Mammary epithelial cell (primary cell): ENCODE measurements at places on chromosomes 16 and 17.

DNA sequence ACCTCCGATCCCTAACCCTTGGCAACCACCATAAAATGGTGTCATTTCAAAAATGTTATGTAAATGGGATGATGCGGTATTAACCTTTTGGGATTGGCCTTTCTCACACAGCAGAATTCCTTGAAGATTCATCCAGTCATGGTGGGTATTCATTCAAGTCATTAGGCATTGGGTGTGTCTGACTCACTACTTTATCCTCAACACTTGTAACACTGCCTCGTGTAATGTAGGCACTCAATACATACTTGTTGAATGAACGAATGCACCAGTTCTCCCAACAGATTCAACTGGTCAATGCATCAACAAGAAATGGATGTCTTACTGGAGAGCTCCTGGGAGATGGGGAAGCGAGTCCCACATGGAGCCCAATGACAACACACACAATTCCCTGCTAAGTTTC lies 21.8 kb upstream of the GAN start:
- DNase-seq: peak; percentile 49

GRCh38 chr16:71259086-71259485 lies 28.6 kb upstream of the HYDIN start:
- DNase-seq: no peak

DNA sequence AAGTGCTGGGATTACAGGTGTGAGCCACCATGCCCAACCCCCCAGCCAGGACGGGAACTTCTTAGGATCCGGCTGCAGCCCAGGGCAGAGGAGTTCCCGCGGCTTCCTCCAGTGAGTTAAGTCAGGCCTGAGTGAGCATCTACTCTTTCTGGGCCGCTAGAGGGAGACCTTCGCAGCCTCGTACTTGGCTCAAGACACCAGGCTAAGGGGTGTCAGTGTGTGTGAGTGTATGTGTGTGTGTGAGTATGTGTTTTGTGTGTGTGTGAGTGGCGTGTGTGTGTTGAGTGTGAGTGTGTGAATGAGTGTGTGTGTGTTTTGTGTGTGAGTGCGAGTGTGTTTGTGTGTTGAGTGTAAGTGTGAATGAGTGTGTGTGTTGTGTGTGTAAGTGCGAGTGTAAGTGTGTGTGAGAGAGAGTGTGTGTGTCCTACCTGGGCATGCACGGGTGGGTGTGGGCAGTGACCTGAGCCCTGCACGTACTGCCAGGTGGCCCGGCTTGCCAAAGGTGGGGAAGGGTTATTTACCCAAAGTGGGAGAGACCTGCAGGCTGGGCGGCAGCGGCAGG lies 58.5 kb downstream of the TMEM235 start:
- peak; percentile 80 for DNase-seq

DNA sequence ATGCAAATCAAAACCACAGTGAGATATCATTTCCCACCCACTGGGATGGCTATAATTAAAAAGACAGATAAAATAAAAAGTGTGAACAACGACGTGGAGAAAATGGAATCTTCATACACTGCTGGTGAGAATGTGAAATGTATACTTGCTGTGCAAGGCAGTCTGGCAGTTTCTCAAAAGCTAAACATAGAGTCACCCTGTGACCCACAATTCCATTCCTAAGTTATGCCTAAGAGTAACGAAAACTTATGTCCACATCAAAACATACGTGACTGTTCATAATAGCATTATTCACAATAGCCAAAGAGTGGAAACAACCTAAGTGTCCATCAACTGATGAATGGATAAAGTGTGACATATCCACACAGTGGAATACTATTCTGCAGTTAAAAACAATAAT lies 38.1 kb upstream of the VPS4A start:
- DNase-seq: no peak

GRCh38 chr17:58334661-58335060 lies 6.1 kb upstream of the TSPOAP1 start:
- DNase-seq: no peak

DNA sequence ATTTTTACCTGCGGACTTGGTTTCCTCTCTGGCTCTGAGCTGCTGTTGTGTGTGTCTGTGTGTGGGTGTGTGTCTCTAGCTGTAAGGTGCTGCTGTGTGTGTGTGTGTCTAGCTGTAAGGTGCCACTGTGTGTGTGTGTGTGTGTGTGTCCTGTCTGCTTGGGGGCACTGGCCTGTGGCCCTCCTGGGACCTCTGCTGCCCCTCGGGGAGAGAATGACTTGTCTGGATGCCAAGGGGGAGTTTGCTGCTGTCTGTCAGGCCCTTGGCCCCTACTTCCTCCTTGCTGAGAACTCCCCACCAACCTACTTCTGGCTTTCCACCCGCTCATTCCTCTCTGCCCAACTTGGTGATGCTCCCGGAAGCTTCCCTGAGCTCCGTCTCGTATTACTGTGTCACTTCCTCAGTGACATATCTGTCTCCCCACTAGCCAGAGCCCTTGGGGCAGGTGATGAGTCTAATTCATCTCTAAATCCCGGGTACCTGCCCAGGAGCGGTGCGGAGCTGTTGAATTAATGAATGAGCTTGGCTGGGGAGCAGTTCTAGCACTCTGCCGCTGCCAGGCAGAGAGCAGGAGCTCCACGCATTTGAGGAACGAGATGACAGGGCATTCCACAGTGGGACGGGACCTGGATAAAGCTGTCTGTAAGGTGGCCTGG lies 3.5 kb upstream of the LASP1NB start:
- DNase-seq: no peak

DNA sequence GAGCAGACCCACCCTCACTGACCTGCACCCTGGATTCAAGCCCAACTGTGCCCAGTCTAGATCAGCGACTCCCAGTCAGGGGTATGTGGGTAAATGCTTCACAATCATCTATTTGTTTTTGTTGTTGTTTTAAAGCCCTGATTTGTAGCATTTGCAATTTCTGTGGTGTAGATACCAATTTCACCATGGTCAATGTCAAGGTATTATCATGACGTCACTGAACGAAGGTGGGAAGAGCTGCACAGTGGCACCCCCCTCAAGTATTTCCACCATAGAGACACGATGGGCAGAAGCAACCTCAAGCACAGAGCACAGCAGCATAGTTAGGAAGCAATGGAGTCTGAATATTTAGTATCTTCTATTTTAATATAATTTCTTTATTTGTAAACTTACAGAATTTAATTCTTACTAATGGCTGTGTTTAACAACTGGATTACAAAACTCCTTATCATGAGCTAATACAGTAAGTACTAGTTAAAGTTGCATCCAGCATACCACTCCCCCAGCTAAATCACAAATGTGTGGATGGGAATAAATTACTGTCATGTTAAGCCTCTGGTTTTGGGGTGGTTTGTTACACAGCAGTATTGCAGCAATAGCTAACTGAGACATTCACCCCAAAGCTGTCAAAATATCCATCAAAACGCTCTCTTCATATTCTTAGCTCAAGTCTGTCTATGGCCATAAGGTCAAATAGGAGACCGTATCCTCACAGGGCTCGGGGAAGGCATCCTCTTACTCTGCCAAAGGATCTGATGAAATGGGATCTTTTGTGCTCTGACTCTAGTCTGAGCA lies 25.5 kb downstream of the ORC6 start:
- DNase-seq: no peak

- no peak for DNase-seq
Observed at GRCh38 chr17:42130310-42130936, 7.8 kb downstream of the HSPB9 start.

DNA sequence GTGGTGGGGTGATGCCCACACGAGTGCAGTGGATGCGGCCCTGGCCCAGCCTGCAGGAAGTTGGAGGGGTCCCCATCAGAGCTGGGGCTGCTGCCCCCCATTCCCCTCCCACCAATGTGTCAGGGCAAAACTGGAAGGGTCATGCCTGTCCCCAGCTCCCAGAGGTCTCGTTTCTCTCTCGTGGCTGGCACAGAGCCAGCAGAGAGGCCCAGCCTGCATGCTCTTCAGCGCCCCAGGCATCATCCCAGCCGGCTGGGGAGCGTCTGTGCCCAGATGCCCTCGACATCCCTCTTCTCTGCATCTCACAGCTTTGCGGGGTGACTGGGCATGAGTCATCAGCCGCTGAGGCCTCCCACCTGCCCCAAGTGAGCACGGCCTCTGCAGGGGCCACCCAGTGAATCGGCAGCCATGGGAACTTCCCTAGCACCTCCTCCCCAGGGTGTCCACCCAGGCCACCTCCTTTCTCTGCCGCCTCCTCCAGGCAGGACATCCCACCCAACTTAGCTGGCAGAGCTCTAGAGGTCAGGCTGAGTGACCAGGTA lies 9.8 kb upstream of the CSNK1D start:
- DNase-seq: peak; percentile 94

GRCh38 chr17:72125742-72126141 lies 4.9 kb downstream of the SOX9 start:
- DNase-seq: peak; percentile 55

- no peak for DNase-seq
Observed at GRCh38 chr16:8721336-8722024, 47.1 kb downstream of the ABAT start.

GRCh38 chr17:49518346-49519078 lies 23.4 kb downstream of the NGFR start:
- no peak for DNase-seq

GRCh38 chr16:47600376-47600775 lies 139.2 kb downstream of the PHKB start:
- DNase-seq: no peak

DNA sequence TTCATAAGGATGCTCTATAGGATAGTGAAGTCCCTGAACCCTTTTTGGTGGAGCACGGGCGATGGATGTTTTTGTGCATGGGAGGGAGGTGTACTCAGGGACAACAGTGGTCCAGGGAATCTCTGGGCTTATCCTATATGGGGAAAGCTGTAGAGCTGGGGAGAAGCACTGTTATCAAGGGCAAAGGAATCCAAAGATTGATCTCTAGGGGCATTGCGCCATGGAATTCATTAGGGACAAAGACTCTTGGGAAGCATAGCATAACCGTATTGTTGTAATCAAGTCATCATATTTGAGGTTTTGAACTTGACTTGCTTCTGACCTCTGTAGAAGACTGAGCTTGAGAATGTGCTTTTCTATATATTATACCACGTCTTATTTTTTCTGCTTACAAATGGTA lies 172.9 kb upstream of the ZFHX3 start:
- no peak for DNase-seq

DNA sequence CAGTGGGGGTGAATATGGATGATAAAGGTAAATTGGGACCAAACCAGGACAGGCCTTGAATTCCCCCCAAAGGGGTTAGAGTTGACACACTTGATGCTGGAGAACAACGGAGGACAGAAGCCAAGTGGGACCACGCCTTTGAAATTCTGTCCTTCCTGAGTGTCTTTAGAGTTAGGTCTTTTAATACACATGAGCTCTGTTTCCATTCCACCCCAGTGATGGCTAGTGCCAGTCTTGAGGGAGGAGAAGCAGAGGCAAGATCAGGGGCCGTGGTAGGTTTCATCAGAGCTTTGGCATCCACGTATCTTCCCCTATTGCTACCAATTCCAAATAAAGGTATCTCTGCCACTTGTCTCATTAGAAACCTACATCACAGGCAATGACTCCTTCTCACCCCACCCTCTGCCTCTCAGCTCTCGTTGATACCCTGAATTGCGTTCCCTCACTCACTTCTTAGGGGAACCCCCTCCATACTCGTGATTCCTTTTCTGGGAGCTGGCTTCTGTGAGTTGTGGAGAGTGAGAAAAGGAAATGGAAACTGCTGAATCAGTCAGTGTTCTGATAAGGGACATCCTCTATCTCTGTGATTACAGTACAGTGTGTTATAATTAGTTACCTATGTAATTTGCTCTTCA lies 2.4 kb upstream of the CCL3L1 start:
- no peak for DNase-seq

DNA sequence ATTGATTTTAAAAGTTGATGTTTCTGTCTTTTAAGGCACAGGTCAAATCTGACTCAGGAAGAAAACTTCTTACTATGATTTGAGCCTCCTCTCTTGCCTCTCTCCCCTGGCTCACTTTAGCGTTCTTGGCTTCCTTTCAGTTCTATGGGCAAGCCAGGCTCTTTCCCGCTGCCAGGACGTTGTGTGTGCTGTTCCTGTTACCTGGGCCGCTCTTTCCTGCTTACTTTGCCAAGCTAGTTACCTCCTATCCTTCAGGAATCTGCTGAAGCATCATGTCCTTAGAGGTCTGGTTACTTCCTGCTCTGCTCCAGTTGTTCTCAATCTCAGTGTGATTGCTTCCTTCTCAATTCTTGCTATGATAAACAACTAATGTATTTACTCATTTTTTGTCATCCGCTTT lies 1108.5 kb upstream of the EEF2KMT start:
- DNase-seq: no peak

DNA sequence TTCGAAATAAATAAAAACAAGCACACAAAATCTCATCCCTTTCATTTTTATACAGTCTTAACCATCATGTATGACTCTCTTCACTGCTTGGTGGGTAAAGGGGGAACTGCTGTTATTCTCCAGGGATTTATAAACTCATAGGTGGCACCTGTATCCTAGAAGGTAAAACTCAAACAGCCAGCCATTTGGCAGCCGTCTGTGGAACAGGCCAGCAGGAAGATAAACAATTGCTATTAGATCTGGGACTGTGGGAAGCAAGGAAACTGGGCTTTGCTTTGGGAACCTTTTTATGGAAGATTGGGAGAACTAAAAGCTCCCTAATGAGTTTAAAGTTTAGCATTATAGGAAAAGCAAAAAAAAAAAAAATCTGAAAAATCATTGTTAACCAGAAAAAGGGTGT lies 126.0 kb downstream of the TANGO6 start:
- DNase-seq: no peak

DNA sequence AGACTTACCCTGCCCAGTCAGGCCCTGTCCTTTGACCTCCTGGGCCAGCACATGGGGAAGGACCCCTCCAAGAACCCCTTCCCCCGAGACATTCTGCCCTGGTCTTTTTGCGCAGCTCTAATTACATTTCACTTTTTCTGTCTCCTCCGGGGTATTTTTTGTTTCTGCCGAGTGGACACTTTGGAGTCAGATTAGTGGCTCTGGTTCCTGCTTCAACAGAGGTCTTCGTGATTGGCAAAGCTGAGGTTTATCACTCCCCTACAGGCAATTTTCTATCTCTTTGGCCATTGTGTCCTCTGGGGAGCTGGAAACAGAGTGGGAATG lies 23.5 kb downstream of the ANKRD40 start:
- no peak for DNase-seq

- no peak for DNase-seq
Observed at GRCh38 chr17:76261421-76262215, 3.5 kb upstream of the UBALD2 start.

- no peak for DNase-seq
Observed at GRCh38 chr16:79823639-79824038, 223.1 kb upstream of the MAF start.

DNA sequence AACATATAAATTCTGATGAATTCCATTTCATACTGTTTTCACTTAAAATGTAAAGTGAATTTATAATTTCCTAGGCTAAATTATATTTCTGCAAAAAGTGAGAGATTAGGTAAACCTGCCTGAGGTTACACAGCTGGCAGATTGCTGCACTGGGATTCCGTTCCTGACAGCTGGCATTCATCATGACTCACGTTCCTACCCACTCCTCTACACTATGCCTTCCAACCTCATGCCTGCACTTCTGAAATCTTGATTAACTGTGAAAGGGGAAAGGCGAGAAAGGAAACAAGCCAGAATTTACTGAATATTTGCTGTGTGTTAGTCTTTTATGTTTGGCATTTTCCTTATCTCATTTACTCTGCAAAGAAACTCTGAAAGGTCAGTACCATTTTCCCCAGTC lies 73.3 kb upstream of the MON1B start:
- DNase-seq: peak; percentile 1

- DNase-seq: peak; percentile 26
Observed at GRCh38 chr17:34420254-34420766, 57.3 kb upstream of the CCL1 start.

- DNase-seq: no peak
Observed at GRCh38 chr16:17377360-17378324, 93.1 kb downstream of the XYLT1 start.
